T-cell (primary cell): ENCODE measurements at places on chromosomes 1 and 21.

DNA sequence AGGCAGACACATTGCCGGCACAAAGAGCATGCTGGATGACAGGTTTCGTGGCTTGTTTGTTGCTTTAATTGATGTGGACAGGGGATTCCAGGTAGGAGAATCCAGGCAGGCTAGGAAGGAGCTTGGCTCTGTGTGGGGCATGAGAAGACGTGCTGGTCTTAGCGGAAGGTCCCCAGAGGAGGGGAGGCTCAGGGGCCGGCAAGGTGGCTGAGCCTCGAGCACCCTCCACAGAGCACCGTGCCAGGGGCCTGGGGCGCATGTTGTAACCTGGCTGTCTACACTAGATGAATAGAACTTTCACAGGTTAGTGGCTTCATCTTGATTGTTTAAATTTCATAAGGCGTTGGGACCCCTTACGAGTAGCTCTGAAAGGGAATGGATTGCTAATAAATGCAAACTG lies 223.1 kb downstream of the CAMTA1 start:
- DNase-seq = no peak

DNA sequence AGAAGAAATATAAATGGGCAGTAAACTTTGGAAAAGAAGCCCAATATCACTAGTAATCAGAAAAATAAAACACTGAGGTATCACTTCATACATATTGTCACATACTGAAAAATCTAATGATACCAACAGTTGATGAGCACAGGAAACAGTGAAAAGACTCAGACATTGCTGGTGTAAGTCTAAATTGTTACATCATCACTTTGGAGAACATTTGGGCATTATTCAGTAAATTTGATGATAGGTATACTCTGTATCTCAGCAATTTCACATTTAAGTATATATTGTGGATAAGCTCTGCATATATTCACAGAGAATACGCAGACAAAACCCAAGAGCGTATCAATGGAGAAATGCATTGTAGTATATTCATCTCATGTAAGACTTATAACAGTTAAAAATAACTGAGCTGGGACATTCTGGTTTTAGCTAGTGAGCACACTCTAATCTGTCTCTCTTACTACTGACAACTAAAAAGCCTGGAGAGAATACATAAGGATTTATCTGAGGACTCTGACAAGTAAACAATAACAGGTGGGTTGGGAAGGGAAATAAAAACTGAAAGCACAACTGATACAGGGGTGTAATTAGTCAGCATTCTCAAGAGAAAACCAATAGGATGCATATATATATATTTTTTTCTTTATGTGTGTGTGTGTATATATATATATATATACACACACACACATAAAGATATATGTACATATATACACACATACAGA lies 212.7 kb upstream of the JUN start:
- DNase-seq = no peak

DNA sequence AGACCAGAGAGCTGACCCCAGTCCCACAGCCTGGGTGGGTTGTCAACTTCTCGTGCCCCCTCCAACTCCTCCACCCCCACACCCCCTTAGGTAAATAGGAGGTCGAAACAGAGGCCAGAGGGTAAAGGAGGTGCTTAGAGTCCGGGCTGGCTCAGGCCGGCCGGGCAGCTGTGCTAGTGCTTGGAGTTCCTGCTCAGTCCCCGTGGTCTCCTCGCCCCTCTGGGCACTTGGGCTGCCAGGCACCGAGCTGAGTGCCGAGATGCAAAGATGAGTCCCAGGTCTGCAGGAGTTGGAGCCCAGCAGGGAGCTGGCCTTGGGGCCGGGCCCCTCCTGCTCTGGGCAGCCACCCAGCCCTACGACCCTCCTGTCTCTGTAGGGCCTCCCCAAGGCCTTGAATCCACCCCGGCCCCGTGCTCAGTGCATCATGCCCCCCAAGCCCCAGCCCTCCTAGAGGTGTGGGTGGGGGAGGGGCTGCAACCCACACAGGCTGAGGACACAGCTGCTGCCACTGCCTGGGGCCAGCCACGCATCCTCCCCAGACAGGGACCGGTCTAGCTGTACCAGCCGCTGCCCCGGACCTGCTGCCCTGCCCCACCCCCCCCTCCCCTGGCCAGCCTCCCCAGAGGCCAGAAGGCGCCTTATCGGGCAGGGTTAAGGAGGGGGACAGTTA lies 1.9 kb downstream of the SMIM1 start:
- DNase-seq = no peak

- DNase-seq = peak; percentile 24
Measured at GRCh38 chr1:201085902-201086735, 26.1 kb downstream of the CACNA1S start.

DNA sequence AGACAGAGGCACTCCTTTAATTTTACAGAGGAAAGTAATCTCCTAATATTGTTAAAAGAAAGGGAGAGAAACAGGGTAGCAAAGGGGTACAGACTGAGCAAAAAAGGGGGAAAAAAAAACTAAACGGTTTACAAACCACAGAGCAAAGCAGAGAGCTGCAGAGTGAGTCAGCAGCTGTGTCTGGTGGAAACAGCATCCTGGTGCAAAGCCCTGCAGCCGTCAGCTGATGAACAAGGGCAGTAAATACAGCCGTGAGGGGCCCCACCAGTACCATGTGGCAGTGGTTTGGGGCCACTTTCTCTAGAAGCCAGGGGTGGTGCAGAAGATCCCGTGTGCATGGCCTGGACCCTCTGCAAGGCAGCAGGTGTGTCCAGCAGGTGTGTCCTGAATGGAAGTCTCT lies 111.3 kb downstream of the ERG start:
- no peak for DNase-seq

GRCh38 chr1:243489681-243490546 lies 234.1 kb downstream of the SDCCAG8 start:
- no peak for DNase-seq

DNA sequence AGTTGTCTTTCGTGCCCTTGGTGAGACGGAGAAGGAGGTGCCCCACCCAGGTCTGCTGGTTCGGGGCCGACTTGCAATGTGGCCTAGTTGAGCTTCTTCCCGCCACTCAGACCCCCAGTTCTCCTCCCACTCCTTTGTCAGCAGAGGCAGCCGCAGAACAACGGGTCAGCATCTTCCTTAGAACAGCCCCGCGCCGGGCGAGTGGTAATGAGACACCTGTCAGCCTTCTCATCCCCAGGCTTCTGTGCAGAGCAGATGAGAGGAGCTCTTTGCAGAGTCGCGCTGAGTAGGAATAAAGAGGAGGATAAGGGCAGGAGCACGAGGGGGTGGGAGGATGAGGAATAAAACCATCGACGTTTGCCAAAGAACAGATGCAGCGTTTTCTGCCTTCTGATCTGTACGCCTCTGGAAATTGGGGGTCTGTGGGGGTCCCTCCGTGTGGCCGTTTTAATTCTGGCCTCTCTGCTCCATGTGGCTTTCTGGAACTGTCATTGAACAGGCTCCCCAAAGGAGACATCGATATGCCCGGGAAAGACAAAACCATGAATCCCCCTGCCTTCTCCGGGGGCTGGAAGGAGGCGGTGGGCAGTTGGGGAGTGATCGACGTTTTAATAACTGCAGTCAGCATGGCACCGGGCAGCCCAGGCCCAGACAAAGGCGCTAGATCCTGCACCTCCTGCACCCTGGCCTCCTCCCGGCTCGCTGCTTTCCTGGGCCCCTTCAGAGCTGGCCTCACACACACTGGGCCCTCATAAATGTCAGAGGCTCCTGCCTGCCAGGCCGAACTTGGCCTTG lies 27.5 kb upstream of the IGSF21 start:
- no peak for DNase-seq

DNA sequence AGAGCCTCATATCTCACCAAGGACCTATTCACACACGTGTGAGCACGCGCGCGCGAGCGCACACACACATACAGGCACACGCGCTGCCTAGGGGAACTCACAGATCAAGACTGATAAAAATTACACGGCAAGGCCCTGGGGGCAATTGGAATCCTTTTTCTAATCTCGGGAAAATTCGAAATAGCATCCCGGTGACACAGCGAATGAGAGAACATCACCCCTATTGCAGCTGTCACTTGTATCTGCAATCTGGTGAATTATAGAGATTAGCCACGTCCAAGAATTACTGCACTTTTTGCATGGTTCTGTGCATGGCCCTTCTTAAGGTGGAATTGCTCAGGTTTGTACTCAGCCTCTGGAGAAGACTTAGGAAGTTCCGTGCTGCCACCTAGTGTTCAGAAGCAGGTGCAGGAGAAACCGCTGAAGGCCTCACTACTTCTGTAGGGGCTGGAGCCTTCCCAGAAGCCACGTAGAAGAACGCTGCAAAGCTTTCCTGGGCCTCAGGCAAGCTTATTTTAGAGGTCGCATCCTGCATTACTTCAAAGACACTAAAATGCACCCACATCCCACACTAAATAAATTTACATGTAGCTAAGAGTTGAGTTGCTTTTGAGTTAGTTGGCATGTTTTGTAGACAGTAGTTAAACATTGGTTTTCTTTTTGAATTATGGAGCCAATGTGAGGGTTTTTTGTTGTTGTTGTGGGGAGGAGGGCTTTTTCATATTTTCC lies 229.2 kb upstream of the CAMK1G start:
- DNase-seq = peak; percentile 17

DNA sequence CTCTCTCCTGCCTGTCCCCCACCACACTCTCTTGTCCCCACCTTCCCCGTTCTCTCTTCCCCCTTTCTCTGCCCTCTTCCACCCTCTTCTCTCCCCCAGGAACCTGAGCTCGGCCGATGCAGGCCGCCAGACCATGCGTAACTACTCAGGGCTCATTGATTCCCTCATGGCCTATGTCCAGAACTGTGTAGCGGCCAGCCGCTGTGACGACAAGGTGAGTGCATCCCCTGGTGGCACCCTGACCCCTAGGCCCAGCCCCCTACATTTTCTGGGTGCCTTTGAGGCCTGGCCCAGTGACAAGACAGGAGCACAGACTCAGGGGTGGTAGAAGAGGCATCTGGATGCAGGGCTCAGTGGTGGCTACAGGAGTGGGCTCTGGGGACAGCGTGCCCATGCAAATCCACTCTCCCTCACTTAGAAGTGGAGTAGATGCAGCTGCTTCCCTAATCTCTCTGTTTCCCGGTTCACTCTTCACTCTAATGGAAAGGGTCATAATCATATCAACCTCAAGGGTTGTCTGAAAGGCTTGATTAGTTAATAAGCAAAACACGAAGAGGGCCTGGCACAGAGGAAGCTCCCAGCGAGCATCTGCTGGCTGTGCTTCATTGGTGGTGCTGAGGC lies 37.0 kb downstream of the PKP1 start:
- DNase-seq = no peak

DNA sequence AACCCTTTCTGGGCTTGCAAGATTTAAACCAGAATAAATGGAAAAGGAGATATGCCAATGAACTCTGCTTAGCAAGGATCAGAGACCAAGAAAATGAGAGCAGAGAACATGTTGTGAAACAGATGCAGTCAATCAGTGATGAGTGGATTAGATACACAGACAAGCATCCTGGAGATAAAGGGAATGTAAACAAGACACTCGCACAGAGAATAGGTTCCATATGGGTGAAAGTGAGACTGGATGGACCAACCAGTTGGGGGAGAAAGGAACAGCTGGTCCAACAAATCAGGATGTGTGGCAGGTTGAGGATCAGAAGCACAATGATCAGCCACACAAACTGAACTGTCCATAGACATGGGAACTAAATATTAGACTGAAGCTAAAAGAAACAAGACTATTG lies 338.2 kb downstream of the ASTN1 start:
- no peak for DNase-seq

GRCh38 chr1:234610666-234611224 lies 767 bp upstream of the IRF2BP2 start:
- peak; percentile 85 for DNase-seq

- DNase-seq = no peak
Measured at GRCh38 chr1:19967808-19968207, 11.6 kb downstream of the PLA2G2A start.

DNA sequence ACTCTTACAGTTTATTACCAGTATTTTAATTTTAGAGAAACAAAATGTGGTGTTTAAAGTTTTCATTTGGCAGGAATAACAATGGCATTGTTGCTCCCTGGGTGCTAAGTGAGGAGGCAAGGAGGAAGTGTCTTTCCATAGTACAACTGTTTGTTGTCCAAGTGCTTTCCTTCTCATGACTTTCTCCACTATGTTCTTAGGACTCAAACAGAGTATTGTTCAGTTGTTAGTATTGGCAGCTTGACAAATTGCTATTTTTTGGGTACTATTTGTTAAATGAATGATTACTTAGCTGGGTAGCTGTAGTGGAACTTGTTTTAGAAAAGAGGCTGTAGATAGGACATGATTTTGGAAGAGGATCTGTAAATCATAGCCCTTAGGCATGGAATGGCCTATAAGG lies 7.5 kb downstream of the OTUD3 start:
- DNase-seq = no peak

- no peak for DNase-seq
Measured at GRCh38 chr1:99429754-99430153, 165.5 kb downstream of the PLPPR4 start.

DNA sequence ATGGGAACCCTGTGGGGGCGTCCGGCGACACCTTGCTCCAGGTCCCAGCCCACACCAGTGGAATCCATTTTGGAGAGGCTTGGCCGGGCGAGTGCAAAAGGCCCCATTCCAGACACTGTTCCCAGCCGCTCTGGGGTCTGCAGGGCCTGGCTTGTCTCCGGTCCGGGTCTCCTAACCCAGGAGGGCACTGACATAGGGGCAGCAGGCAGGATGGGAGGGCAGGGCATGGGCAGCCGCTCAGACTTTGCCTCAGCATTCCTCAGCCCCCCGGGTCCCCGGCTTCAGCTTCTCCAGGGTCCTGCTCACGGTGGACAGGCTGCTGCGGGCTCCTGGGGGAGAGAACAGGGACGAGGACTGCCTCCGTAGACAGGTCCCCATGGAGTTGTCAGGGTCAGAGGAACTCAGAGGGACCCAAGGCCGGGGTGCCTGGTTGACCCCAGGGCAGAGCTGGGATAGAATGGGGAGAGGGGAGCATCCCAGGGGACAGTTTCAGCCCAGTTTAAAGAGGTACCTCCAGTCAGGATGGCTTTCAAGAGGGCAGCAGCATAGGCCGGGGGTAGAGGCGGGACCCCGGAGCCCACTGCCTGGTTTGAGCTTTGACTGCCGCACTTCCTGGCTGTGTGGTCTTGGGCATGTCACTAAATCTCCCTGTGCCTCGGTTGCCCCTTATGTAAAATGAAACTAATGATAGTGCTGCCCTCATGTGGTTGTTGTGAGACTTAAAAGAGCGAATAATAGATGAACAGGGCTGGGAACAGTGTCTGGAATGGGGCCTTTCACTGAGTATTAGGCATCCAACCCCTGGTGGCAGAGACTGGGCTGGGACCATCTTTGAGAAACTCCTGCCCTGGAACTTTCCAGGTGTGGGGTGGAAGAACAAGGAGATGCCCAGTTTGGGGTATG lies 3.7 kb downstream of the KNCN start:
- DNase-seq = no peak
